Right atrium auricular region (tissue), 2 donors: ENCODE measurements at places on chromosomes 6 and 20. TPM values are rescaled to one million over a fixed set of nuclear protein-coding genes. Genes with fewer than 3 reads are reported as not detected.

DNA sequence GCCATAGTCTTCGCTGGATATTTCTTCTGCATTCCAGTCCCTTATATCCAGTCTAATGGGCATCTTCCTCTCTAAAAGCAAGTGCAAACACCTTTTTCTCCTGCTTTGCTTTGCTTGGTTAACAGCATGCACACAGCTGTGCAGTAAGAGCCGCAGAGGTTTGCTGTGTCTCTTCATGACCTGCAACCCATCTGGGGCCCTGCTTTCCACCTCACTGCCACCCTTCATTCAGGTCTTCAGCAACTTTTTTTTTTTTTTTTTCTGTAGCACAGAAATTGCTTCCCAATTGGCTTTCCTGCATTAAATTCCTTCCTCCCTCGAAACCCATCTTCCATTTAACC is 14.4 kb downstream of the NEDD9 start:
- DNase-seq, result no peak

Gene VWA7
- total RNA-seq, result 7.5 TPM

DNA sequence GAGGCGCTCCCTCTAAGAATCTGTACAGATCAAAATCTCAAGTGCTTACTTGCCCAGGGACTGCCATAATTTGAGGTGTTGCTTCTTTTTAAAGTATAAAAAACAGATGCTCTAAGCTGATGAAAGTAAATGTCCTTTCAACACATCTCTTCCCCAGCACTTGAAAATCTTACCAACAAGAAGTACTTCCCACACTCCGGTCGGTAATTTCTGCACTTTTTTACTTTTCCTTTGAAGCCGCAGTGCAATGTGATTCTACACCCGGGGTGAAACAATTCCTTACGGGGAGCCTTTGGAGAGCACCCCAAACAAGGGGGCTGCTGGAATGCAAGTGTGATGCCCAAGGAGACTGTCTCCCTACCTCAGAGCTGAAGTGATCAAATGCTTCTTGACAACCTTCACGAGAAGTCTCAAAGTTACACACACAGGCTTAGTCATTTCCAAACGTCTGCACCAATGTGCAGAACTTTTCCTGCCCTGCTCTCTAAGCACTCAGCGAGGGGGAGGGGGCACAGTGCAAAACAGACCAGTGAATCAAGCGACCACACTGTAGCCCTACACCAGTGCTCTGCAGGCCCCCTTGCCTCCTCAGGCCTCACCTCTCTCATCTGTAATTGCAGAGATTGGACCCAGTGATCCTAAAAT is 56.7 kb downstream of the ATXN1 start:
- no peak for DNase-seq

Gene WFDC12
- total RNA-seq, result not detected

DNA sequence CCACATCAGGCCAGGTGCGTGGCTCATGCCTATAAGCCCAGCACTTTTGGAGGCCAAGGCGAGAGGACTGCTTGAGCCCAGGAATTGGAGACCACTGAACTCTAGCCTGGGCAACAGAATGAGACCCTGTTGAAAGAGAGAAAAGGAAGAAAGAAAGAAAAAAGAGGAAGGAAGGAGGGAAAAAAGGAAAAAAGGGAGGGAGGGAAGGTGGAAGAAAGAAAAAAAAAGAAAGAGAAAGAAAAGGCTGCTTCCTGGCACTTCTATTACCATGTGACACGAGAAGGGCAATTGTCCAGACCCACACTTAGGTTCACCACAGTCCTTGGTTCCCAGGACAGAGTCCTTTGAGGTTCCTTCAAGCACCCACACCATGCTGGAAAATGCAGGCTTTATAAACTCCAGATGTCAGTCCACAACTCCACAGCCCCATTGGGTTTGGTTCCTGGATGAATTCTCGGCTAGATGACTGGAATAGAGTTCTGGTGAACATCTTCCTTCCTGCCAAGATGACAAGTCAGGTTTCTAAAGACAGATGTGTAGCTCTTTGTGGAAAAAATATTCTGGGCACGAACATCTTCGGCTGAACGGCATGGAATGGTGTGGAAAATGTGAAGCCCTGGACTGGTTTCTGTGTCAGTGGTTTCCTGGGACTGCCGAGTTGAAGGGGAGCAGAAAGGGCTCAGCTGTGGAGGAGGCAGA is 32.5 kb downstream of the NT5E start:
- DNase-seq, result no peak

GRCh38 chr20:15642676-15643075 is 930.6 kb downstream of the KIF16B start:
- DNase-seq, result no peak

DNA sequence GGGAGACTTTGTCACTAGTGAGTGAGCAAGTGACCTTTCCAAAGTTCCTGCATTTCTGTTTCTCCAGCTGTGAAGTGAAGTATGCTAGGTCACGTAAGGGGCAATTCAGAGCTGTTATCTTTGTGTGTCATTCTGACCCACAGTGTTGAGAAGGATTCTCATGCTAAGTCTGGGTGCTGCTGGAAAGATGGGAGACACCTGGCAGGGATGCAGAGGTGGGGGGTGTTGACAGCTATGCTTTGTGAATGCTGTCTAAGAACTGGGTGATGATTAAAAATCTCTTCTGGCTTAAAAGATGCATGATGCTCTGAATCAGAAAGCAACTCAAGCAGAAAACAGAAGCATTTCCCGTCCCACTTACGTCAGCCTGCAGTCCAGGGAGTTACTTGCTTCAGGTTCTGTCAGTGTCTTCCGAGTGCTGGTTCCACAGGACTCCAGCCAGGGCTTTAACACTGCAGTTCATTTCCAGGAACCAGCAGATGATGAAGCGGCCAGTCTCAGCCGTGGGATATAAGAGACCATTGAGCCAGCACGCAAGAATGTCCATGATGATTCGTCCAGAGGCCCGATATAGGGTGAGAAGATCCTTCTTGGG is 30.9 kb upstream of the ASXL1 start:
- no peak for DNase-seq

Gene BEND3
- total RNA-seq, result 0.56 TPM

DNA sequence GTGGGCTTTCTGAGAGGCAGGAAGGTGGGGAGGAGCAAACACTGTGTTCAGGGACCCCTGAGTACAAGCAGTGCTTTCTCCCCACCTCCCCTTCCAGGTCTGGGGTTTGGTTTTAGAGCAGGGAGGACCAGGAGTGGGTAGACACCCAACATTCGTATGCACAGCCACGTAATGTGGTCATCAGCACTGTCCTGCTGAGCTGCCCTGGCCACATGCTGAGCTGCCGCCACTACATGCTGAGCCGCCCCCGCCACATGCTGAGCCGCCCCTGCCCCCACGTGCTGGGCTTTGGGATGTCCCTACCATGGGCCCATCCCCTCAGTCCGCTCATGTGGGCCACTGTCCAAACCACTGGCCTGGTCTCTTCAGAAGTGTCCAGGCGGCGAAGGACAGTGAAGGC is 214.9 kb upstream of the CST7 start:
- no peak for DNase-seq

DNA sequence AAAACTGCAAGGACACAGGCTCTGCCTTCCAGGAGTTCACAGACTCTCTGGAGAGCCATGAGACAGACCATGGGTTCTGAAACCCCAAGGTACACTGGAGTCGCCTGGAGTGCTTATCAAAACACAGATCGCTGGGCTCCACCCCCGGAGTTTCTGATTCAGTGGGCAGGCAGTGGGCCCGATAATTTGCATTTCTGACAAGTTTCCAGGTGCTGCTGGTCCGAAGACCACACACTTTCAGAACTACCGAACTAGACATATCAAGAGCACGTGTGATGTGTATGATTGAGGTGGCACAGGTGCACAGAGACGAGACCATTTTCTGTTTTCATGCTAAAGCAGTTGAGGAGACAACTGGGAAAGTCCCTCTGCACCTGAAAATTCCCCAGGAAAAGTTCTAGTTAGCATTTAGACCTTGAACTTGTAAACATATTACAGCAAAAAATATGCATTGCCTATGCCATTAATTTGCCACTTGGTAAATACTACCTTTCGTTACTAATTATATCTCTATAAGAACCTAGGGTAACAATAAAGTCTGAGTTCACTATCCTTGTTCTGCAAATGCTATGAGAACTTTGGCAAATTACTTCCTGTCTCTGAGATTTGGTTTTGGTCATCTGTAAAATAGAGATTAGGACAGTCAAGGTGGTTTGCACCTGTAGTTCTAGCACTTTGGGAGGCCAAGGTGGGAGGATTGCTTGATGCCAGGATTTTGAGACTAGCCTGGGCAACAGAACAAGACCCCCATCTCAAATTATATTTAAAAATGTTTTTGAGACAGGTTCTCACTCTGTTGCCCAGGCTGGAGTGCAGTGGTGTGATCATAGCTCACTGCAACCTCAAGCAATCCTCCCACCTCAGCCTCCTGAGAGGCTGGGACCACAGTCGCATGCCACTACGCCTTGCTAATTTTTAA is 14.3 kb upstream of the PIM1 start:
- DNase-seq, result no peak

GRCh38 chr6:108395297-108395696 is 100.4 kb downstream of the AFG1L start:
- DNase-seq, result no peak

Gene EYA2
- 2.6 TPM for total RNA-seq
